NCI-H187 treated with DMSO at 0.1 percent for 48 hours (cell line): ENCODE measurements at places on chromosomes 1 and 21.

DNA sequence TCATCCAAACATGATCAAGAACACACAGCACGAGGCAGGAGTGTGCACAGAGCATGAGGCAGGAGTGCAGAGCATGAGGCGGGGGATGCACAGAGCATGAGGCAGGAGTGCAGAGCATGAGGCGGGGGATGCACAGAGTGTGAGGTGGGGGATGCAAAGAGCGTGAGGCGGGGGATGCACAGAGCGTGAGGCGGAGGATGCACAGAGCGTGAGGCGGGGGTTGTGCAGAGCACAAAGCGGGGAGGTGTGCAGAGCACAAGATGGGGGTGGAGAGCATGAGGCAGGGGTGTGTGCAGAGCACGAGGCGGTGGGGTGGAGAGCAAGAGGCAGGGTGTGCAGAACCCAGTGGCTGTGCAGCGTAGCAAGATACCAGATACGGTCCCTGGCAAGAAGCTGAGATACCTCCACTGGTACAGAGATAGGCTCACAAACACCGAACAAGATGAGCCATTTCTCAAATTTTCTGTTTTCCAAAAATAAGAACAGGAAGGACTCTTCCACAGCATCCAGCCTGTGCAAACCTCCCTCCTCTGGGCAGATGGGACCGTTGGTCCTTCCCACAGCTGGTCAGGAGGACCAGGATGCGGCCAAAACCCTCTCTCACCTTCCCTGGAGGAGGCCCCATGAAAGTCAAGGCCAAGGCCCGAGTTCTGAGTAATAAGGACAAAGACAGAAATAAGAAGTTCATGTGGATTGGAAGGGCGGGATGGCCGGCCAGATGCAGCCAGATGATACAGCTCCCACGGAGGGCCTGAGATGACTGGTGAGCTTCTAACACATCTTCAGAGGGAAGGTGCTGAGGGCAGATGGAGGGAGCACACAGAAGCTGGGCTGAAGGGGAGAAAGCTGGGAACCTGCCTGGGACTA is 12.0 kb downstream of the SPATC1L start:
- DNase-seq = no peak

- DNase-seq = no peak
Observed at GRCh38 chr1:40105028-40105427, 8.0 kb upstream of the PPT1 start.

GRCh38 chr1:246113555-246114095 is 393.5 kb downstream of the SMYD3 start:
- no peak for DNase-seq

DNA sequence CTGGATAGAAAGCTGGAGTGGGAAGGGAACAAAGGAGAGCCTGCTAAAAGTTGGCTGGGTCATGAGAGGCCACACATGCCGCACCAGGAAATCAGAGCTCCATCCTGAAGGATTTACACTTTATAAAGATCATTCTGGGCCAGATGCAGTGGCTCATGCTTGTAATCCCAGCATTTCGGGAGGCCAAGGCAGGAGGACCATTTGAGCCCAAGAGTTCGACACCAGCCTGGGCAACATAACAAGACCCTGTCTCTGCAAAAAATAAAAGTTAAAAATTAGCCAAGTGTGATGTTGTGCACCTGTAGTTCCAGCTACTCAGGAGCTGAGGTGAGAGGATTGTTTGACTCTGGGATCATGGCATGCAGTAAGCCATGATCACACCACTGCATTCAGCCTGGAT is 28.7 kb upstream of the RASAL2 start:
- no peak for DNase-seq

DNA sequence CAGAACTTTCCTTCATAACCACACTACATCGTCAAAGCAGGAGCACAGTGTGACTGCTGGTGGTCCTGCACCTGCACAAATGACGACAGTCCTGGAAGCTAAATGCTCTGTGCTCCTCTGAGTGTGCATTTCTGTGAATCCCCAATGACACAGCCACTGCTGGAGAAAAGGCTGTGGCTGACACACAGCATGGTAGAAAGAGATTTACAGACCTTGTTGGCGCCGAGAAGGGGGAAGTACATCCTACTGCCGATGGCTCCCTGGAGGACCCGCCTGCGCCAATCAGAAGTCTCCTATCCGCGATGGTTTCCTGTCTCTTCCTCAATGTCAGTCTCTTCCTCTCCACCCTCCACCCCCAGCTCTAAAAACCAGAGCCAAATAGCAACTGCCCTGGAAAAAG is 115.4 kb upstream of the RAB4A start:
- DNase-seq = no peak

- no peak for DNase-seq
Observed at GRCh38 chr1:54698346-54698745, 17.3 kb upstream of the TTC4 start.

DNA sequence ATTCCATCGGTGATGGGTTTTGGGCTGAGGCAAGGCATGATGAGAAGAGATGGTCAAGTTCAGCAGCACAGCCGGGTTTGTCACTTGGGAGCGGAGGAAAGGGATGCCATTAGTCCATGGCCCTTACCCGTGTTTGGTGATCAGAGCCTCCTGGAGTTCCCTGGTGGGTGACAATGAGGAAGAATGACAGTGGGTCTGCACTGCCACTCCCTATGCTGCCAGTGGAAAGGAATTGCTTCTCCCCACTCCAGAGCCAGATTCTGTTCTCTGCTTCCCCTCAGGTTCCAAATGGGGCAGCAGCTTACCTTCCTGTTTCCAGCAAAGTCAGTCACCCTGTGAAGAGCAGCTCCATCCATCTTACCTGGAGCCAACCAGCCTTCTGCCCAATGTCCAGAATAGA is 393.1 kb downstream of the PTPRU start:
- DNase-seq = no peak

- no peak for DNase-seq
Observed at GRCh38 chr1:224879162-224879803, 50.2 kb upstream of the DNAH14 start.

DNA sequence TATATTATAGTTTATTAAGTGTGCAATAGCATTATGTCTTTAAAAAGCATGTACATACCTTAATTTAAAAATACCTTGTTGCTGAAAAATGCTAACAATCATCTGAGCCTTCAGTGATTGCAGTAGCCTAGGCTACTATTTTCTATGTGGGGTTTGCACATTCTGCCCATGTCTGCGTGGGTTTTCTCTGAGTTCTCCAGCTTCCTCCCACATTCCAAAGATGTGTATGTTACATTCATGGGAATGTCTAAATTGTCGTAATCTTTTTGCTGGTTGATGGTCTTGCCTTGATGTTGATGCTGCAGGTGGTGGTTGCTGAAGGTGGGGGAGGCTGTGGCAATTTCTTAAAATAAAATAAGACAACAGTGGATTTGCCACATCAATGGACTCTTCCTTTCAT is 12.5 kb downstream of the AADACL3 start:
- DNase-seq = no peak

DNA sequence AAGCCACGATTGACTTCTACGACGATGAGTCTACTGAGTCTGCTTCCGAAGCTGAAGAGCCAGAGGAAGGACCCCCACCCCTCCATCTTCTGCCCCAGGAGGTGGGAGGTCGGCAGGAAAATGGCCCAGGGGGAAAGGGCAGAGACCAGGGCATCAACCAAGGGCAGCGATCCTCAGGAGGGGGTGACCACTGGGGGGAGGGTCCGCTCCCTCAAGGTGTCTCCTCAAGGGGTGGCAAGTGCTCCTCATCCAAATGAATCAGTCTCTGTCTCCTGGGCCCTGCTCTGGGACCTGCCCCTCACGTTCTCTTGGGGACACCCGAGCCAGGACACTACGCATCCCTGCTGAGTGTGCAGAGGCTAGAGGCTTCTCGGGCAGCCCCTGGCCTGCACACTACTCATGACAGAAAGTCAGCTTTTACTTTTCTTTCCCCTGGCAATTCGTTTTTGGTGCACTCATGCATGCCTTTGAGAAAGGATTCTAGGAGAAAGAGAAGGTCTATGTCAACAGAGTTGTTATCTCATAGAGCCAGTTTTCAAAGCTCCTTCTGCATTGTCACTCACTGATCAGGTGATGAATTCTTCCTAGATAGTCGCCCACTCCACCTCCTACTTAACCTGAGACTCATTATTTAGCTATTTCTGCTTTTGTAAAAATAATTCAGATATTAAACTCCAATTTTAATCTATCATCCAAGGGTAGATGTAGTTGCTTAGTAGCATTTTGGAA is 11.6 kb downstream of the RIPPLY3 start:
- no peak for DNase-seq

- no peak for DNase-seq
Observed at GRCh38 chr1:41501581-41501980, 17.1 kb upstream of the EDN2 start.

GRCh38 chr1:156947127-156947526 is 26.7 kb downstream of the LRRC71 start:
- no peak for DNase-seq

GRCh38 chr1:154265586-154265985 is 6.8 kb upstream of the HAX1 start:
- no peak for DNase-seq

DNA sequence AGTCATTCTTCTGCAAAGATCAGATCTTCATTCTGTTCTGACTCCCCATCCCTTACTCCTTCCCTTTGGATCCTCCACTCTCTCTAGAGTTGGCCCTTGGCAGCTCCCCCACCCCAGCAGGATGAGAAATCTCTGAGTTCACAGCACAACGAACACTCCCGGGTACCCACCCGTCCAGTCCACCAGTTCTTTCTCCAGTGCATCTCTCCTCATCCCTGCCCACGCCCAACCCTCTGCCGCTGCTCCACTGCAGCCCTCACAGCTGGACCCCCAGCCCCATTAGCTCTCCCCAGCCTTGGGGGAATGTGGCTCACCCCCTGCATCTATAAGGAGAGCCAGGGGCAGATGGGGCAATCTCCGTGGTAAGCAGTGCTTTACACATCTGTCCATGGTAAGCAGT is 125.7 kb downstream of the MATN1 start:
- no peak for DNase-seq

DNA sequence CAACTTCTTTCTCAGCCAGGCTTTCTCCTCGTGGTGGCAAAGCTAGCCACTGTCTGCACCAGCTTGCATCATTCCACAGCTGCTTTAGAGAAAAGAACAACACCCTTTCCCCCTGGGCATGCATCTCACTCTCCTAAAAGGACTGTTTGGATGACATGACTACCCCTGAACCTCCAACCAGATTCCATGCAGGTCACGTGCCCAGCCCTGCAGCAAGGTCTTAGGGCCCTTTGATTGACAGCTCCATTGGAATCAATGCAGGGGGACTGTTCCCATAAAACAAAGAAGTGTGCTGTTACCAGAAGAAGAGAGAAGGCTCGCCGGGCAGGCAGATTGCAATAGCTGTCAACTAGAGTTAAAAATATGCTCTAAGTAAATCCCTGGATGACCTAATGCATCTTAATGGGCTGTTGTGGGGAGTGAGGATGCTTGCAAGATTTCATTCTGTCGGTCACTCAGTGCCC is 24.4 kb downstream of the KCNA2 start:
- DNase-seq = no peak

GRCh38 chr1:43358121-43358745 is 548 bp upstream of the CDC20 start:
- DNase-seq = no peak

DNA sequence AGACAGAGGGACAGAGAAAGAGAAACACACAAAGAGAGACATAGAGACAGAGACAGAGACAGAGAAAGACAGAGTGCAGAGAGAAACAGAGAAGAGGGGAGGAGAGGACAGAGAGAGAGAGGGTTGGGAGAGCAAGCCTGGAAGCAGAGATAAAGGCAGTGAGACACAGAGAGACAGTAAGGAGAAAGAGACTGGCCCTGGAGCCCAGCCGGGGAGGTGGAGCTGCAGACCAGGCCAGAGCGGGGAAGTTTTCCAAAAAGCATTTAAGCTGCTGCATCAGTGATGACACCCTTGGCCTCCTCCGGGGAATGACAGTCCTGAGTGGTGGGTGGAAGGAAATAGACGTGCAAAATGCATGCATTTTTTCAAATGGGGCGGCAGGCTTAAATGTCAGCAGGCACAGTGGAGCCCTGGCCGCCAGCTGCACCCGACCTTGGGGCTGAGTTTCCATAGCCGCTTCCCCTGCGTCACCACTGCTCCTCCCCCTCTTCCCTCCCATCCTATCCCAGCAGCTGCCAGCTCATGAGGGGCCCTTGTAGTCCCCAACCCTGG is 95.4 kb upstream of the KLHDC7A start:
- DNase-seq = no peak

DNA sequence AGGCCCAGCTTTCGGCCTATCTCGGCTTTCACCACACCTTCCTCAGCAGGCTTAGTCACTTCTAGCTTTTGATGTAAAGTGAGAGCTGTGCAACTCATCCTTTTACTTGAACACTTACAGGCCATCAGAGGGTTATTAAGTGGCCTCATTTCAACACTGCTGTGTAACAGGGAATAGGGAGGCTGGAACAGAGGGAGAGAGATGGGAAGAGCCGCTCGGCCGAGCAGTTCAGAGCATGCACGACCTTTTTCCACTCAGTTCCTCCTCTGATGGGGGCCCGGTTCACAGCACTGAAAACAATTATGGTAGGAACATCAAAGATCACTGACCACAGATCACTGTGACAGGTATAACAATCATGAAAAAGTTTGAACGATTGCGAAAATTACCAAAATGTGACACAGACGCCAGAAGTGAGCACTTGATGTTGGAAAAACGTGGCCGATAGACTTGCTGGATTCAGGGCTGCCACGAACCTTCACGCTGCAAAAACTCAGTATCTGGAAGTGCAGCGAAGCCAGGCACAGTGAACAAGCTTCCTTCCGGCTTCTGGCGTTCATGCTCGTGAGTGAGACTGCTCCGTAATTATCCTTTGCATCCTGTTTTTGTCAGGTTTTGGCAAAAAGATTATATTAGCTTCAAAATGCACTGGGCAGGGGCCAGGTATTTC is 28.6 kb downstream of the AGPAT3 start:
- no peak for DNase-seq
